ENCODE measurements at places on chromosomes 6 and 20.

DNA sequence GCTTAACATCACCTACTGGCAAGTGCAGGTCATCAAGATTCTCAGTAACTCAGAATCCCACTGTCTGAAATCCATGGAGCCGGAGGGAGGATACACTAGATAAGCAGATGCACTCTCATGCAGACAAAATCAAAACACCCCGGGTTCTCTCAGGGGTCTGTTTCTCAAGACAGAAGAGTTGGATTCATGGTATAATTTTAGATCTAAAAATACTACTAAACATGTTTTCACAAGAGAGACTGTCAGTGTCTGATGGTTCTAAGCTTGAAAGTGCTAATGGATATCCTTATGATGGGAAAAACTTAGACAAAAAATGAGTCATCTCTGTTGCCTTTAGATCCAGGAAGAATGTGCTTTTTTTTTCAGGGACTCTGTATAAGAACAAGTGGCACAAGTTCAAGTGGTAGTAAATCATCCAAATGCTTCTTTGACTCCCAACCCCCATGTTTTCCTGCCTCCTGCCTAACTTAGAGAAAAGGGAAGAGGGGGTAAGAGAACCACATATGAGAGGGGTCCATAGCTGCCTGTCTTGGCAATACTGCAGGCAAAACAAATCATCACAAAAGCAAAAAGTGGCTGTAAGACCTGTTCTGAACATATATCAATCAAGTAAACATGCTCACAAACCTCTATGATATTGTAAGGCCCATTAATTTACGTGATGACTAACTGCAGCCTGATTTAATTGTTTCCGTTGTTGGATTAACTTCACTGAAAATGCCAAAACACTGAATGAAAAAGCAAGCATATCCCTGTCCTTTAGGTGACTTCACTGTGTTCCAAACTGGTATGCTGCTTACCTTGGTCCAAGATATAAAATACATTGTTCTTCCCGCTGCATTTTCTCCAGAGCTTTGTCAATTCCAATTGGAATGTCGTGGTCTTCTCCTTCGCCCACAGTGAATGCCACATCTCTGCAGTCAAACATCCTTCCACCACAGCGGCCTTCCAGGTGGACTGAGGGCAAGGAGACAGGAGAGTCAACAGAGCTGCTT lies 84.0 kb upstream of the TULP1 start:
- DNase-seq = no peak

DNA sequence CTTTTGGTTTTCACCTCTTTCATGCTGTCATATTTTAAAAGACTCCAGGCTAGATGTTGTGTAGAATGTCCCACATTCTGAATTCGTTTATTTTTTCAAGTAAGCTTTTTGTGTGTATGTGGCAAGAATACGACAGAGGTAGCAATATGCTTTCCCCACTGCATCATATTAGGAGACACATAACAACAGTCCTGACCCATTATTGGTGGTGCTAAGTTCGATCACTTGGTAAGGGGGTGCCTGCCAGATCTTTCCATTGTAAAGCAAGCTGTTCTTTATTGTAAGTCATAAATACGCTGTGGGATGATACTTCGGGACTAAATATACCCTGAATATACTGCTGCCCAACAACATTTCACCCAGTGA lies 588 bp upstream of the NCOA3 start:
- DNase-seq = no peak

GRCh38 chr6:166402582-166403277 lies 20.0 kb upstream of the MPC1 start:
- DNase-seq = no peak

DNA sequence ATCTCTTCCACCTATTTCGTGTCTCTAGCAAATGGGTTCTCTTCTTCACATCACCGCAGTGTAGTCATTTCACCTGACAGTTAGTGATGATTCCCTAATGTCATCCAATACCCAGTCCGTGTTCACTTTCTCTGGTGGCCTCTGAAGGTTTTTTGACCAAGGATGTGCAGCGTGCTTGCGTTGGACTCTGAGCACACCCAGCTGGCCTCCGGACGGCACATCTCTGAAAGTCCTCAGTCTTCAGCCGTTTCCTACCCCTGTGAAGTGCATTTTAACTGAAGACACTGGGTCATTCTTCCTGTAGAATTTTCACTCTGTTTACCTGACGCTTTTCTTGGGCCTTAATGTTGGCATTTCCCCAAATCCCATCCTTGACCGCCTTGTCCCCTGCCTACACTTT lies 98.7 kb downstream of the ERMARD start:
- DNase-seq = no peak

DNA sequence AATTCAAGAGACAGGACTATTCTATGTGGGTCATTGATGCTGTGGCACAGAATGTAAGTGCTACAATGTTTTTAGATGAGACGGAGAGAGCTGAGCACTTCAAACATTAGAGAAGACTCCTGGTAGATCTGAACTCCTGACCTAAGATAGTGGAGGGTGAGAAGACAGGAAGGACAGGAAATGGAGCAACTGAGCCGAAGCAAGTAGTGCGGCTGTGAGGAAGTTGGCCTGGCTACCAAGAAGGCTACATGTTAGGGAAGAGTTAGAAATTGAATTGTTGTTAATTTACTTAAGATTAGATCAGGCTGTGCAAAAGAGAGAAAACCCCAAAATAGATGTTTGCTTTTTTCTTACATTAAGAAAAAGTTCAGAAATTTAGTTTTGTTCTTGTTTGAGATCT lies 14.4 kb upstream of the MLIP start:
- DNase-seq = no peak

GRCh38 chr20:7939663-7940062 lies 595 bp downstream of the HAO1 start:
- no peak for DNase-seq

- DNase-seq = no peak
Observed at GRCh38 chr6:109491207-109491938, 8.4 kb upstream of the ZBTB24 start.

DNA sequence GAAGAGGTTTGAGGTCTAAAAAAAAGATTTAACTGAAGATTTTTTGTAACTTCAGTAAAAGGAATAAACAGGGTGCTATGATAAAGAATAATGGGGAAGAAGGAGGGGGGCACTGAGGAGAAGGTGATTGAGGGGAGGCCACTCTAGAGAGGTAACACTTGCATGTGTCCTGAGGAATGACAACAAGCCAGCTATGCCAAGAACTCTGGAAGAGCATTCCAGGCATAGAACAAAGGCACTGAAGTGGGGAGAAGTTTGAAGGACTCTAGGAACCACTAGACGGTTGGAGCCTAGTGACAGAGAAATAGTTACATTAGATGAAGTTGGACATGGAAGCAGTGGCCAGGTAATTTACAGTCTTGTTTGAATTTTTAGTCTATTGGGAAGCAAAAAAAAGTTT lies 10.8 kb upstream of the SF3B5 start:
- no peak for DNase-seq

DNA sequence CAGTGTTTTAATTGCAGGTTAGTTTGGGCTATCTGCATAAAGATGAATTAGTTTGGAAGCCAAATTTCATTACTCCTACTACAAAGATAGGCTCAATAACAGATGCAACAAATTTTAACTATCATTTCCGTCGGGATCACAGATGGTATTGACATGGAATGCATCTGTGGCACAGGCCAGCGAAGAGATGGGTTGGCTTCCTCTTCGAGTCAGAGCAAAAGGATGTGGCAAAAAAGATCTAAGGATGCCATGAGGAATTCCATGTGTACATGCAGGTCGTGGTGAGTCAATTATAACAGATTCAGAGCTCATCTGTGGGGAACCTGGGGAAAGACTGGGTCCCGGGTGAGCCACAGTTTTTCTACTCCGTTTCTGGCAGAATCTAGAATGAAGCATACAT lies 83.0 kb upstream of the CITED2 start:
- DNase-seq = no peak

Data from right renal pelvis (tissue), 4 donors.